ENCODE measurements at places on chromosomes 3 and 15.
A peak's percentile ranks its signal among the peaks of the same experiment; 100 is the strongest.

DNA sequence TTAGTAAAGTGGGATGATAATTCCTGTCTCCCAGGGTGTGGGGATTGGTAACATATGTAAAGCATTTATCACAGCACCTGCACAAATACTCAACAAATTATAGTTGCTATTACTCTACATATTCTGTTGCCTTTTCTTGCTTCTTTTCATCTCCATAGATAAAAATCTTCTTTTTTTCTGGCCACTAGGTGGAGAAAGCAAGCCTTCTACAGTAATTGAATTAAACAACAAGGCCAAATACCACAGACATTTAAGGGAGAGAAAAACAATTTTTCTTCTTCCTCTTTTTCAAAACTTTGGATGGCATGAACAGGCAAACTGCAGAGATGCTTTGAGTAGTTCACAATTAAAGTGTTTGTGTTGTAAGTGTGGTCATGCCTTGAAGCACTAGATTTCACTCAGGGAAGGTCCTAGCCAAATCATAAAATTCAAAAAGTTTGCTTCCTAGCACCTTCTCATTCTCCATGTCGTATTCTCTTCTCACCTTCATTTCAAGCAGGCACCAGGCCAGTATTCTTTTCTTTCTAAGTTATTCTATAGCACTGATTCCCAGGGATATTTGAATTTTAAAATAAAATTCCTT lies 493.4 kb upstream of the TGFBR2 start:
- peak; percentile 46 for DNase-seq

DNA sequence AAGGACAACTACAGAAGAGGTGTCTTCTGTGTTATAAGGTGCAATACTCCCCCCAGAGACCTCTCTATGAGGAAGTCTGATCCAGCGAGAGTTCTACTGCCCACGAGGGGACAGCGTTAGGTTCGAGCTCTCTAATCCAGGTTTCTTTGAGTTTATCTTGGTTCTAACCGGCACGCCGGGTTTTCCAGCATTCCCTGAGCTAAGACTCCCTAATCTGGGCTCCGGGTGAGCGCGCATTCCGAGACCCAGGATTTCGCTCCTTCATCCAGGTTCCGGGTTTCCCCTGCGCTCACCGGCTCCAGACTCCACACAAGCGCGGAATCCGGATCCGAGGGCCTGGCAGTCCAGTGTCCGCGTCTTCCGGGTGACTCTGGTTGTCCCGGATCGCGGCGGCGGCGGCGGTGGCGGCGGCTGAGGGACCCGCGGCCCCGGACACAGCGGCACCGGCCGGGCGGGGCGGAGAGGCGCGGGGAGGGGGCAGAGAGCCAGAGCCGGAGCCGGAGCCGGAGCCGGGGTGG lies at the start of gene ZNF609:
ZNF609 (plus strand) TSS at position 373 of the 518 bp plus-strand sequence. CDS start 38,842 bp downstream, outside the sequence.
- peak; percentile 92 for DNase-seq

GRCh38 chr3:195873971-195874370 lies 34.4 kb downstream of the TNK2 start:
- DNase-seq, result peak; percentile 55

DNA sequence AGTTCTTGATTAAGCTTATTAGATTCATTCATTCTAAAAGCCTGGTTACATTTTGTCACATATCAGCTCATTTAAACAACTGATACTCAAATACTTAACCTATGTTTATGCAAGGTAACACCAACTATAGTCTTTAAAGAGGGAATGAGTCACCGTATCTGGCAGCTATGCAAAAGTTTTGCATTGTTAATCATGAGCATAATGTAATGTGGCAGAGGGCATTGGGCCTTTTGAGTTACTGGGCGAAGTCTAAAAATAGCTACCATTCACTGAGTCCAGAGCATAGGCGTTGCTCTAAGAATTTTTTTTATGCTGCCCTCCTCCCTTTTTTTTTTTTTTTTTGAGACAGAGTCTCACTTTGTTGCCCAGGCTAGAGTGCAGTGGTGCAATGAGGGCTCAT lies 277.7 kb upstream of the ZNF717 start:
- DNase-seq, result peak; percentile 61

DNA sequence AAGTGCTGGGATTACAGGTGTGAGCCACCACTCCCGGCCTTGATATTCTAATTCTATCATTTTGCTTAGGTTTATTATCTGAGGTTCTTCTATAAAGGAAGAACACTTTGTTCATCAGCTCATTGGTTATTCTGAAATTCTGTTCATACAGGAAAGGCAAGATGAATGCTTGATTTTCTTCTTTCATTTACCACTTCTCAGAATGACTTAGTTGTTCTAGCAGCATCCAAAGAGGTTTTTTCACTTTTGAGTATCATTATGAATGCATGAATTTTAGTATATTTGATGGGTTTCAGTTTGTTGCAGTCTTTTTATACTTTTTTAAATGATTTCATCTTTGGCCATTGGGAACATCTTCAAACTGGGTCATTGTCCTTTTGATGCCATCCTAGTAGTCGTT lies 51.8 kb downstream of the RNF111 start:
- no peak for DNase-seq

DNA sequence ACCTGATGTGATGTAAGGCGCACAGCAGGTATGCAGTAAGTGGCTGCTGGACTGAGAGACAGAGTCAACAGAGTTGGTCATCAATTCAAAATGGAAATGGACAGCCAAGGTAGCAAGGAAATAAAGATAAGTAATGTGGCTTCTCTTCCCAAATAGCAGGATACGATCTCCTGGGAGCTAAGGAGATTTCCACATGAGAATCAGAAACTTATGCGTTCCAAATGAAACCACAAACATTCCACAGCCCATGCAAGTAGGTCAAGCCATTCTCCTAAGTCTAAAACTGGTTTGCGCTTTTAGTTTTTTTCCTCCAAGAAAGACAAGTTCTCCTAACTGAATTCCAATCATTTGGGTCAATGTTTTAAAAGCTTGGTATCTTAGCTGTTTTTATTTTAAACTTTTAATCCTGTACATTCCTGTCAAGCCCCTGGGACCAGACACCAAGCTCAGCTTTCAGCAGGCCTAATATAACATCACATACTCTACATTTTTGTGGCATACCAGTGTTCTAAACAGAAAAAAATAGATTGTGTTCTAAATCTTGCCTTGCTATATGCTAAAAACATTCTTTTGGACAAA lies 73.7 kb upstream of the TSPAN3 start:
- DNase-seq, result peak; percentile 34

DNA sequence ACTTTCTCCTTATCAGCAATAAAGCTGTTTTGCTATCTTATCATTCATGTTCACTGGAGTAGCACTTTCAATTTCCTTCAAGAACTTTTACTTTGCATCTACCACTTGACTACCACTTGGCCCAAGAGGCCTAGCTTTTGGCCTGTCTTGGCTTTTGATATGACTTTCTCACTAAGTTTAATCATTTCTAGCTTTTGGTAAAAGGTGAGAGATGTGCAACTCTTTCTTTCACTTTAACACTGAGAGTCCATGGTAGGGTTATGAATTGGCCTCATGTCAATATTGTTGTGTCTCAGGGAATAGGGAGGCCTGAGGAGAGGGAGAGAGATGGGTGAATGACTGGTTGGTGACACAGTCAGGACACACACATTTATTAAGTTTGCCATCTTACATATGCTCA lies 31.0 kb upstream of the FAM3D start:
- DNase-seq, result no peak

DNA sequence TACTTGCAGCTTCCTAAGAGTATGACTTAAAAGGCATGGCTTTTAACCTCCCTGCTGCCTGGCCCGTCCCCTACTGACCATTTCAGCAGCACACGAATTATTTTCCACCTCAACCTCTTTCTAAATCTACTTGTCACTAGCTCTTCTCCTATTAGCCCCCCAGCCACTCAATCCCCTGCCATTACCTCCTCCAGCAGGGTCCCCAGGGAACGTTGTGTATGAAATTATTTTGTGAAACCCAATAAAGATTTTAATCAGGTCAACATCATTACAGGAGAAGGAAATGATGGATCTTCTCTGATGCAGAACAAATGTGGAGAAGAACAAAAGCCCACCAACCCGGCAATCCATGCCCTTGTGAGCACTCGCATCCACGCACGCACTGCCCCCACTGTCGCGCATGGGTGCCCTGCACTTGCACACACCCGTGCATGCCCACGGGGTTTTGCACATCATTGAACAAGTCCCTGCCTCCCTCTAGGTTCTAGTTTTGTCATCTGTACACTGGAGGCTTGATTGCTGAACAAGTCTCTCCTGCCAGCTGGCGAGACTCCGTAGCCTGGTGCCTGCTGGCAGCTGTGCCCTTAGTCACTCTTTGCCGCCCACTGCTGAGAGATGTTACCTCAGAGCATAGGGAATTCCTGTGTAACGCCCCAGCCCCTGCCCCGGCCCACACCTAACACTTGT lies 51.6 kb downstream of the LINGO1 start:
- DNase-seq, result no peak

DNA sequence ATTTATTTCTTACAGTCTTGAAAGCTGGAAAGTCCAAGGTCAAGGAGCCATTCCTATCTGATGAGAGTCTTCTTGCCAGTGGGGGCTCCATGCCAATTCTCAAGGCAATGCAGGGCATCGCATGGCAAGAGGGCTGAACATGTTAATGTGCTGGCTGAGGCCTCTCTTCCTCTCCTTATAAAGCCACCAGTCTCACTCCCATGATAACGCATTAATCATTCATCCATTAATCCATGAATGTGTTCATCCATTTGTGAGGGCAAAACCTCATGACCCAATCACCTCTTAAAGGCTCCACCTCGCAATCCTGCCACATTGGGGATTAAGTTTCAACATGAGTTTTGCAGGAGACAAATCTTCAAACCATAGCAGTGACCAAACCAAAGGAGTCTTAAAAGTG lies 118.3 kb downstream of the PROS1 start:
- DNase-seq, result no peak

DNA sequence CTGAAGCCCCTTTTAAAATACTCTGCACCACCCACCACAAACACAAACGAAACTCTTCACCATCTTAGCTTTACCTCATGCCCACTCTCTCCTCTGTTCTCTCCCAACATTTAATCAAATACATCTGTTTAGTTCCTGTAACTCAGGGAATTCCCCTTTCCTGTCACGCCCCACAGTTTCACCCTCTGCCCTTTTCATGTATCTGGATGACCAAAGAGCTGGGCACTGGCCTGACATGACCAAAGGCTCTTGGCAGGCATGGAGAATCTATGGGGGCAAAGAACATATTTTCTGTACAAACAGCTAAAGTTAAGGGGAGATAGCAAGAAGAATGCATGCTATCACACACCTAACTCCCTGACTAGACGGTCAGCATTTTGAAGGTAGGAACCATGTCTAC lies 270.0 kb downstream of the TBL1XR1 start:
- no peak for DNase-seq

DNA sequence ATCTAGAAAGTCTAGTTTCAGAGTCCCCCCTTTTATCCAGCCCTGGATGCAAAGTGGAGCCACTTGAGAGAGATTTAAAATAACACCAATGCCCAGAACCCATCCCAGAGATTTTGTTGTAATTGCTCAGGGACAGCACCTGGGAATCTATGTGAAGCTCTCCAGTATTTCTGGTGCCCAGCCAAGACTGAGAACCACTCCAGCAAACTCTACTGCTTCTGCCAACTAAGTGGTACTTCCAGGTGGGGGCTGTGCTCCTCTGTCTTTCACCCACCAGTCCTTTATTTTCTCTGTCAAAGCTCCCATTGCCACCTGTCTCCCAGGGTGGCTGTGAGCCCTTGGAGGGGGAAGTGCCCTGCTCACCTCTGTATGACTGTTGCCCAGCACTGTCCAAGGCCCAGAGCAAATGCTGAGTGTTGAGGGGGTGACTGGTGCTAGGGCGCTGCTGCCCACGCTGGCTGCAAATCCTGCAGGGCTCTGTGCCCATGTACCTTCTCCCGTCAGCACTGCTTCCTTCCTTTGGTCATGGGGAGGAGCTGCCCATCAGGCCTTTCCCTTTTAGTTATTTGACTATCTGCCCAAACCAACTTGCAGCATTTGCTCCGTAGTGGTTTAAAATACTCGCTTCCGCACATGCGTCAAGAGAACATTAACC lies 9.4 kb downstream of the CLSTN2 start:
- DNase-seq, result no peak

DNA sequence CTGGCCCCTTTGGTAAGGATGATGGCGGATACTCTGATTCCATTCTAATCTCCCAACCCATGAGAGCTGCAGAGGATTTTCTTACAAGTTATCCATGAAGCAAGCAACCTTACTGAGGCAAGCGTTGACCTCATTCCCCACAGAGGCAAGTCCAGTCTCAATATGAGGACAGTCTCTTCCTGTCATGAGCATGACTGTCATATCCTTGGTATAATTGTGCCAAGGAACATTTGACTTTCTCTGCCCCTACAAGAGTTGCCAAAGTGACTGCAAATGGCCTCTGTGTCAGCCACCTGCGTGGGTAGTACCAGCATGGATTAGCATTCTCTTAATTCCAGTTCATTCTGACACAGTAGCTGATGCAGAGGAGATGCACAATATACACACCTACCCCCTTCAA lies 71.2 kb upstream of the TMEM158 start:
- DNase-seq, result no peak

- DNase-seq, result no peak
These were observed 15.3 kb downstream of the CHDH start for GRCh38 chr3:53830944-53831343.

DNA sequence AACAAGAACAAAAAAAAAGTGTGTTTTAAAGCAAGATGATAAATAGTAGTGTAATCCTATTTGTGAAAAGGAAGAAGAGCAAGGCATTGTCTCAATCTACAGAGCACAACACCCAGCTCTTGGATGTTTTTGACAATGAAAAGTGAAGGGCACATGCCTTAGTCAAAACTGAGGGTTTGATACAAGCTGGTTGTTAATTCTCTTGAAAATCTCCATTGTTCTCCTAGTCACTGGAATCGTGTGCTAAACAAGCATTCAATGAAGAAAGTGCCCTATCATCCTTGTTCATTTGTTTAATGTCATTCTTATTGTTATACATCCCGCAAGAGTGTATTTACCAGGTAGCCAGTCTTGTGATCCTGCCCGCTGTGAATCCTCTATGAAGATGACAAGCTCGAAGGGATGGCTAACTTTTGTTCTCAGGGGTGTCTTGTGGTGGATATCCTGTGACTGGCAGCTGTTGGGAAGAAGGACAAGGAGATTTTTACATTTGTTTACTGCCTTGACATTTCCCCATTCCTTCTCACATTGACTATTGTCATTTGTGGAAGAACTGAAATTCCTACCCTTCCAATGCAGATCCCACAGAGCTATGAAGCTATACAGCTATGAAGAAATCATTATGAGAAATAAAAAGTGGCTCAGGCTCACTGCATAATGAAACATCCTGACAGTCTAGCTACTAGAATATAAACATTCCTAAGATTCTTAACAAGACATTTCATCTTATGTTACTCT lies 175.9 kb downstream of the VGLL3 start:
- no peak for DNase-seq
